ENCODE measurements at places on chromosomes 16 and 17.

- DNase-seq = no peak
Measured at GRCh38 chr16:1781758-1782407, 488 bp downstream of the SPSB3 start.

- DNase-seq = no peak
Measured at GRCh38 chr16:27448532-27449433, 46.8 kb downstream of the IL21R start.

GRCh38 chr17:673200-673681 is 41.4 kb downstream of the VPS53 start:
- no peak for DNase-seq

GRCh38 chr16:25367773-25368524 is 110.3 kb upstream of the ZKSCAN2 start:
- no peak for DNase-seq

GRCh38 chr16:1700246-1700645 is 5.7 kb upstream of the MAPK8IP3 start:
- no peak for DNase-seq

Data from NCI-H2081 (cell line).